ENCODE measurements at places on chromosomes 2 and 18. TPM values are rescaled to one million over a fixed set of nuclear protein-coding genes. Genes with fewer than 3 reads are reported as not detected.

Gene RNF125
- 1.2 TPM for total RNA-seq

Gene SAG
- 0.45 TPM for total RNA-seq

Gene GCFC2
- 14.6 TPM for total RNA-seq

- H3K4me1 ChIP-seq: no peaks in the 10 kb centered on the region
- no peak overlapping the region for H3K27ac ChIP-seq
- no peak for DNase-seq
Observed at GRCh38 chr18:46679846-46680598, 23.0 kb upstream of the LOXHD1 start.

DNA sequence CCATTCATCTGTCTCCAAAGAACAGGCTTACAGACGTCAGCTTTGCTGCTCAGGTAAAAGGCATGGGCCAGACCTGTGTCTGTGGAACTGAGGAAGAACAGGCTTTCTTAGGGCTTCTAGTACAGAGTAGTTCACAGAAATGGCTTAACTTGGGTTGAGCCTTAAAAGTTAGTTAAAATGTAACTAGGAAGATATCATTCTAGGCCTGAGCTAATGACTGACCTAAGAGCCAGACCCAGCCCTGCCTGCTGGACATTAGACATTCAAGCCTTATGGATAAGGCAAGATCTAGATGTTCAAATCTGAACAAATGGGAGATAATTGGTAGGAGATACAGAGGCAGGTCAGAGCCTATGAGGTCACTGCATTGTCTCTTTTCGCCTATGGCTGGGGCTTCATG, 73.9 kb upstream of the SLC14A2 start:
- H3K4me3 ChIP-seq: no peak overlapping the region
- no peaks in the 10 kb centered on the region for H3K36me3 ChIP-seq
- H3K27me3 ChIP-seq: no peaks in the 10 kb centered on the region
- DNase-seq: no peak
- no peak overlapping the region for H3K27ac ChIP-seq

DNA sequence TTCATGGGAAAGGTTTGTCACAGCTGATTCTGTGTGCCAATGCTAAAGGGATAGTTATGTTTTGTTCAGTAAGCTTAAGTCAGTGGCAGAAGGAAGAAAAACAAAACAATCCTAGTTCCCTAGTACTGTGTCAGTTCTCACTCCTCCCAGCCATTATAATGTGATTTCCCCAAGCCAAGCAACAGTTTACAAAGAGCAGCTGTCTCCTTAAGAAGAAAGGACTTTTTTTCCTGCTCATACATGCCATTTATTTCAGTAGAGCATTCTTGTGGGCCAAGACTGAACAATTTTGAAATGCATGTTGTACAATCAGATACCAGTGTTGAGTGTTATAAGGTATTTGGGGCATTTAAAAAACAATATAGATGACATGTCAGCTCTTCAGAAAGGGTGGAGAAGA, 52.1 kb downstream of the NEMP2 start:
- no peak overlapping the region for H3K4me3 ChIP-seq
- peaks cover 4% of the 10 kb centered on the region for H3K4me1 ChIP-seq
- no peaks in the 10 kb centered on the region for H3K36me3 ChIP-seq
- H3K27ac ChIP-seq: no peak overlapping the region

- no peaks in the 10 kb centered on the region for H3K27me3 ChIP-seq
- no peaks in the 10 kb centered on the region for H3K4me1 ChIP-seq
- no peak for DNase-seq
- no peak overlapping the region for H3K4me3 ChIP-seq
- H3K27ac ChIP-seq: no peak overlapping the region
Observed at GRCh38 chr18:45026162-45026561, 345.5 kb downstream of the SETBP1 start.

- no peaks in the 10 kb centered on the region for H3K36me3 ChIP-seq
- DNase-seq: peak; percentile 9
- peak overlapping the region; percentile 58 for H3K4me3 ChIP-seq
- H3K27me3 ChIP-seq: no peaks in the 10 kb centered on the region
- no peak overlapping the region for H3K27ac ChIP-seq
- H3K4me1 ChIP-seq: no peaks in the 10 kb centered on the region
Observed at GRCh38 chr2:221570321-221570935, 1.7 kb downstream of the EPHA4 start.

DNA sequence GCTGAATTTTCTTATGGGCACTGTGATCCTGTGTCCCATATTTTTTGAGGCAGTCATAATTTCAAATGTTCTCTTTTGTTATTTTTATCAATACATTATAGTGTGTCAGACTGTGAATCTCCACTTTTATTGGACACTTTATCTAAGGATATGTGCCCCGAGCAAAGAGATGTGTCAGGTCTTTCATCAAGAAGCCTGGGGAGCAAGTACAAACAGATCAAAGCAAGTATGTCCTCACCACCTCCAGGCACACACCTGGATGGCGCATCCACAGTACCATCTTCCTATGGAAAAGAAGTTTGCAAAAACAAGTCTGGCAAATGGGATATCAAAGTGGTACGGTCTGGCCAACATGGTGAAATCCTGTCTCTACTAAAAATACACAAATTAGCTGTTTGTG, 81.0 kb upstream of the ZNF236 start:
- no peak overlapping the region for H3K27ac ChIP-seq
- H3K36me3 ChIP-seq: no peaks in the 10 kb centered on the region
- no peak for DNase-seq
- H3K27me3 ChIP-seq: no peaks in the 10 kb centered on the region

DNA sequence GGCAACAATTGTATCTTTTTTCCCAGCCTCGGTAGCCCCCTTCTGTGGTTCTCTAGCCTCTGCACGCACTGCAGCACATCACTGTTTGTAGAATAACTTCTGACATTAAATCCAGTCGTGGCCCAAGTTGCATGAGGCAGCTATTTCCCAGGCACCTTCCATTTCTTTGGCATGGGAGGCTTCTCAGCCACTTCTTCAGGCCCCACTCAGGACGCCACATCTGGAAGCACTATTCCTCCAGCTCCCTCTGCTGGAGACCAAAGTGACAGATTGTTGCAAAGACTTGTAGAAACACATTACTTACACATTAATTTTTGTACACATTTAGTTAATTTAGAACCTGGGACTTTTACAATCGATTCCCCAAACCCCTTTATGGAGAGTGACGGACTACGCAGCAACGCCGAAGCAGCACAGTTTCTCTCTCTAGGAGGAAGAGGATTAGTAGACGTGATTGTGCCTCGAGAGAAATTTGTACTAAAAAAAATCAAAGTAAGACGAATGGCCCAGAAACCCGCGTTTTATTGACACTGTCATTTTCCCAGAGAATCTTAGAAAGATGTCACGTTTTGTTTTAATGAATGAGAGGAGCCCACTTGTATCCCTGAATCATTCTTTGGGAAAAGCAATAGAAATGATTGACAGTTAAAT, 57.8 kb upstream of the RGPD5 start:
- no peaks in the 10 kb centered on the region for H3K36me3 ChIP-seq
- no peaks in the 10 kb centered on the region for H3K4me1 ChIP-seq
- no peaks in the 10 kb centered on the region for H3K27me3 ChIP-seq
- H3K4me3 ChIP-seq: no peak overlapping the region

Measured in prostate gland (tissue), 2 donors.